ENCODE measurements at places on chromosomes 1 and 21.

GRCh38 chr1:156705918-156706656 lies 704 bp upstream of the CRABP2 start:
- DNase-seq, result peak; percentile 55

DNA sequence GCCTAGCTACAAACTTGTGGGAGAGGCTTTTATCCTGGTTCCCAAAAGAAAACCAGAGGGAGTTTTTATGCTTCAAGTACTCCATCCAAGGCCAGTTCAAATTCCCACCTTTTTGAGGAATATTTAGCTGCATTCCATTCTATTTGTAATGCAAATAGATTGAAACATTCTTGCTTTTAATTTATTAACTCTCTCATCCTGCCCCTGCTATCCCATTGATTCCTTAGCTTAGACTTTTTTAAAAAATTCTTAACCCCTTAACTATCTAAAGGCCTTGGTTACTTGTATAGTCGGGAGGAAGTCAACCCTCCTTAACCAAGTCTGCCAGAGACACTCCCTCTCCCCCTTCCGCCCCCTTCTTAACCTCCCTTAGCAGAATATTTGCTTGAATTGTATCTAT lies 2.5 kb upstream of the MOV10 start:
- DNase-seq, result no peak

- DNase-seq, result no peak
Observed at GRCh38 chr1:32783851-32784250, 33.3 kb downstream of the YARS1 start.

GRCh38 chr1:22171951-22172715 lies 29.2 kb upstream of the WNT4 start:
- no peak for DNase-seq
